ENCODE measurements at places on chromosomes 3 and 15.

- DNase-seq: no peak
Measured at GRCh38 chr3:177679568-177680471, 482.5 kb upstream of the TBL1XR1 start.

GRCh38 chr3:70546679-70547078 is 234.2 kb upstream of the MDFIC2 start:
- no peak for DNase-seq

- DNase-seq: no peak
Measured at GRCh38 chr15:85782064-85782463, 12.7 kb downstream of the KLHL25 start.

DNA sequence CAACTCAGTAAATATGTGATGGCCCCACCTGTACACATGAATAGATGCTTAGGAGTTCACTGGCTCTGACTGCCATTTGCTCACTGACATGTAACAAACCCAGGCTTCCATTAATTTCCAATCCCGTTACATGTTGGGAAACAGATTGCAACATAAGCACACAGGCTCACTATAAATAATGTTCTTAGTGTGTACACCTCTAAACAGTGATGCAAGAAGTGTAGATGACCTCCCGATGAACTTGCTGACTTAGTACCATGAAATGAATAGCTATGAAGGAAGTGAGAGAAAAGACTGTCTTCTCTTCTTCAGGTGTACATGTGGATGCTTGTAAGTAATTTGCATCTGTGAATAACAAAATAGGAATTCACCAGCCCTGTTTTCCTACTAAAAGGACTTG is 21.4 kb upstream of the FSIP1 start:
- no peak for DNase-seq

DNA sequence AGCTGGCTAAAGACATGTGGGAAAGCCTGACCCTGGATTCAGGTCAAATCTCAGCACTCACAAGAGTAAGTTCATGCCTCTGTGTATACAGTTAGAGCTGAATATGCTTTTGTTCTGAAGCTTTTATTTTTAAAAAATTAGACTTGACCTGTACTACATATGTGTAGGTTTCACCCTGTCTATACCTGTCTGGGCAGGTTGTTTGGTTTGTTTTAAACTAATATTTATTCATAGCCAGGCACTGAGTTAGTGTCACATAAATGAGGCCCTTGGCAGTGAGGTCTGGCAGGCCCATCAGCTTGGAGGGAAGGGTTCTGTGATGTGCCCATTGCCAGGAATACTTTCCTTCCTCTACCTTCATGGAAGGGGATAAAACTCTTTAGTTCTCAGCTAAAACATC is 1.9 kb downstream of the DNAJA4 start:
- DNase-seq: no peak

DNA sequence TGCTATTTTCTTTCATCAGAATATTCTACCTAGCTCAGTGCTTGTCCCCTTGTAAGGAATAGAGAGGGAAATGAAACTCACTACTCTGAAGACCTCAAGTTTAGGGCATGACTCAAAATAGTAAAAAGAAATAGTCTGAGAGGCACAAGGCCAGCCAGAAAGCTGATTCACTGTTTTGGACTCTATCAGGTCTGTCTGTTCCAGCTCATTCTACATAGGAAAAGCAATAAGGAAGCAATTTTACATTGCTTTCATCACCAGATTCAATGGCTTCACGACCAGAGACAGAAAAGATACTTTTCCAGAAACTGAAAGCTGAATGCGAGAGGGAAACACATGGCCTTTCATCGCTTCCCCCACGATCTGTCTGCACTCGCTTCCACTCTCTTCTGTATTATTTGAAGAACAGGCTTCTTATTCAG is 276.0 kb downstream of the GBE1 start:
- no peak for DNase-seq

- DNase-seq: no peak
Measured at GRCh38 chr15:77825252-77825542, 192.5 kb upstream of the LINGO1 start.

DNA sequence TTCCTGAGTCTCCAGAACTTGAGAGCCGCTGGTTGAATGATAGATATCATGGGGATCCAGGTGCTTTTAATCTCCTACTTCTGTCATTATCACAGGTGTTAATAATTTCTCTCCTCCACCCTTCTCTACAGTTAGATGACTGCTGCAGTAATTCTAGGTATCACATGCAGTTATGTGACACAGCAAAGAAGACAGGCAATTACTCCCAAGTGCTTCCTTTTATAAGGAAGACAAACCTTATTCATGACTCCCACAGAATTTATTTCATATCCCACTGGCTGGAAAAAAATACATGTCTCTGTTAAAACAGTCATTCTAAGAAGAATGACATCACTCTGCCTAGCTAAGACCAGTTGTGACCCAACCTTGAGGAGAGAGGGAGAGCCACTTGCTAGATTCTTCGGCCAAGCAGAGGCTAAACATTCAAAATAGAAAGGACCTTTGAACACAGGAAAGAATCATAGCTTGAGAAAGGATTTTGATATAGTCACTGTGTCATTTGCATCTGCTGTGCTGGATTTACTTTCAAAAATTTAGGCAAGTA is 500.6 kb downstream of the SI start:
- DNase-seq: no peak

- DNase-seq: no peak
Measured at GRCh38 chr15:52076889-52077781, 35.4 kb downstream of the BCL2L10 start.

DNA sequence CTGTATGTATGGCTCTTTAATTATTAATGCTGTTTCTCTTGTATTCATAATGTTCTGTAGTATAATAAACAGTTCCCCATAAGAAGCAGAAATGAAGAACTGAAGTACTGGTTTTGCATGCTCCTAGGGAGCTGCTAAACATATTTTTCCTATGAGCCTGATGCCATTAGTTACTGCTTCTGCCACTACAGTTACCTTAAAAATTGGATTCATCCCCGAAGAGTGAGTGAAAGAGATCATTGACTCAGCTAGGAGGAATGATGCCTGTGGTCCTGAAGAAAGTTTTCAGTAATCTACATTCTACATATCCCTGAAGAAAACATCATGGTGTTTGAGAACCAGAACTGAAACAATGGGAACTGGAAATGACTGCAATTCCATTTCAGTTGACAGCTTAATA is 37.1 kb upstream of the ST3GAL6 start:
- DNase-seq: no peak

DNA sequence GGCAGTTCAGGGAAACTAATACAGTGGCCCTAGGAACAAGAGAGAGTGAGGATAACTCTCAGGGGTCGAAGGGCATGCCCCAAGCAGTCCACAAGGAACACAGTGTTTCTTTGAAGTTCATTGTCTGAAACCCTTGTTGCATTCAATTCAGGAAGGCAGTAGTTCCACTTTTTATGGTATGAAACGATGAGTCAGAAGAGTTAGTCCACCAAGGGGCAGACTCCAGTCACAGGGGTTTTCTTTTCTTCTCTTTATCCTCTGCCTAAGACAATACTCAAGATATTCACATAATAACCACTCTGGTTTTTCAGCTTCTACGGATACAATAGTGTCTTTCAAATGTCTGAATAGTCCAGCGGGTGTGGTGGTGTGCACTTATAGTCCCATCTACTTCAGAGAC is 23.7 kb upstream of the TICRR start:
- no peak for DNase-seq

DNA sequence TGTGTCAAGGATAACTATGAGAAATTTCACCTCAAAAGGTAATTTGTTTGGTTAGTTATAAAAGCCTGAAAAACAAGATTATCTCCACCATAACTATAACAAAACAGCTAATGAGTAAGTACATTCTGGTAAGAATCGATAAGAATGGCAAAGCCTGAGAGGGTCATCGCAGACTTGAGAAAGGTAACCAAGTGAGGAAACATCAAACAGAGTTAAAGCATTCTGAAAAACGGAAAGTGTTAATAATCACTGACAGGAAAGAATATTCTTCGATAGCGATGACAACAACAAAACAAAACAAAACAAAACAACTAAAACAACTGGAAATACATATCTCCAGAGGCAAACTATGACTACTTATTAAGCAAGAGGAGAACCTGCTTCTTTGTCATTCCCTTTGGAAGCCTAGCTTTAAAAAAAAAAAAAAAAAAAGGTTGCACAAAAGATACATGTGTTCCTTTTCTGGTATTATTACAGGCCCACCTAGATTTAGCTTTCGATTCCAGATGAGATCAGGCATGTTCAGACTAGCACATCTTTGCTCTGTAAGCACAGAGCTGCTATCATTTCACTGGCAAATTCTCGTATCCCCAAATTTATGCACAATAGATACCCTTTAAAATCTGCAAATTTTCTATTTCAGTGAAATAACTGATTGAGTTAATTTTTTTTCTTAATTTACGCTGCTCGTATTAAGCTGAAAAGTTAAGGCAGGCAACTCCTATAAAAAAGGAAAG is 155.6 kb downstream of the TIGIT start:
- no peak for DNase-seq

- no peak for DNase-seq
Measured at GRCh38 chr3:129612534-129613366, 6.3 kb upstream of the PLXND1 start.

GRCh38 chr15:42727750-42728381 is 9.1 kb downstream of the CDAN1 start:
- DNase-seq: no peak

DNA sequence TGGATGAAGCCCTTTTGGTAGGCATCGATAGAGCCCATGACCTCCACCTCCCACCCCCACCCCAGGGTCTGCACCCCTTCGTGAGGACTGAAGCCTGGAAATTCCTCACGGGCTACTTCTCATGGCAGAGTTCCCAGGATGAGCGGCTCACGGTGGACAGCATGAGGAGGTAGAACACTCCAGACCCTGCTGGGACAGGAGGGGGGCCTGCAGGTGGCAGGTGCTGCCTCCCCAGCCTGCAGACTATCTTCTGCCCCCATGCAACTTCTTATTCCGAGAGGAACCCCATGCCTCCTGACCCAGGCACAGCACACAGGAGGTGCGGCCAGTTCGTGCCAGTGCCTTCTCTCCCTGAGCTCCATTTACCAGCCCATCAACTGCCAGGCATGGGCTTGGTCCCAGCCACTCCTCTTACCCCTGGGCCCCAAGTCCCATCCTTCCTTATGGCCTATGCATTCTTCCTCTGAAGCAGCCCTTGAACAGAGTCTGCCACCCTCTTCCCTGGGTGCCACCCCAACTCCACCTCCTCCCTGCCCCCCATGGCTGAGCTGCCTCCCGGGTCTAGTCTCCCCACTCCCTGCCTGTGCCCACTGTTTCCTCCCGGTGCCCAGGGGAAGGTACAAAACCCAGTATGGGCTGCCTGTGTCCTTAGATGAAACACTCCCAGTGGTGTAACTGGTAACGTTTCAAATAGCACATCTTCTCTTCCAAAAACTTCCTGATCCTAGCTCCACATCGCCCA is 8.4 kb downstream of the TBC1D21 start:
- DNase-seq: no peak

DNA sequence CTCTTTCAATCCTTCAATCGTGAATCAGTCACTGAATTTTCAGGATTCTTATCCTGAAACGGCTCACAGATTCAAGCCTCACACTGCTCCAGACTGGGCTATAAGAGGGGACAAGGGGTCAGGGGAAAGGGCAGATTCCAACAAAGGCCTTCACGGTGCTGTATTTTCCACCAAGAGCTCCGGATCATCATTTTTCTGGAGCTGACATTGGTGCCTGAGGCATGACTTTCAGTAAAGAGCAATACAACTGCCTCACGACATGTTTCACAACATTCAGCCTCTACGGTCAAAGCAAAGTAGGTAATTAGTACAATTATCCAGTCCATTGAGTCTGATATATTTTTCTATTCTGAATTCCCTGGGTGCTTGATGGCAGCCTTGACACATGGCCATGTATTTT is 185.0 kb upstream of the PRICKLE2 start:
- no peak for DNase-seq

- DNase-seq: no peak
Measured at GRCh38 chr3:108936924-108937689, 16.6 kb downstream of the GUCA1C start.

- no peak for DNase-seq
Measured at GRCh38 chr3:177338697-177339219, 141.5 kb upstream of the TBL1XR1 start.

DNA sequence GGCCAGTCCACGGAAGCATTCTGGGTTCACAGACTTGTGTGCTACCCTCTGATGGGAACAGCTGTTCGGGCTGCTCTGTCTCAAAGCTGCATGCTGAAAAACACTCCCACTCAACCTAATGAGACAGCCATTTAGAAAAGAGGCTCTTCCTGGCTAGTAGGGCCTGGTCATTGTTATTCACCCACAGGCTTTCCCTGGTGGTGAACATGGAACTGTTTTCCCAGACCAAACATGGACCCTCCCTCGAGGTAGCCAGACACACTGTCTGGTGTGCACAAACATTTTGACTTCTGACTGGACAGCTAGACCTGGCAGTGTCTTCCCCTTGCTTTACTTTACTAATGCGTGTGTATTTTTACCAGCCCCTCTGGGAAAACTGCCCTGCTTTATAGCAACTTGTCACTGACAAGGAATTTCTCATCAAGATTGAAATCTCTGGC is 39.0 kb downstream of the MECOM start:
- DNase-seq: no peak

- no peak for DNase-seq
Measured at GRCh38 chr3:122921791-122922651, 105.5 kb downstream of the SEMA5B start.

GRCh38 chr15:60928970-60929369 is 300.1 kb downstream of the RORA start:
- no peak for DNase-seq

- DNase-seq: no peak
Measured at GRCh38 chr15:52295421-52296001, at the start of gene MYO5C. TSS of gene MYO5C (minus strand) at chr15:52295804. CDS start at chr15:52295636, 168 bp downstream.

DNA sequence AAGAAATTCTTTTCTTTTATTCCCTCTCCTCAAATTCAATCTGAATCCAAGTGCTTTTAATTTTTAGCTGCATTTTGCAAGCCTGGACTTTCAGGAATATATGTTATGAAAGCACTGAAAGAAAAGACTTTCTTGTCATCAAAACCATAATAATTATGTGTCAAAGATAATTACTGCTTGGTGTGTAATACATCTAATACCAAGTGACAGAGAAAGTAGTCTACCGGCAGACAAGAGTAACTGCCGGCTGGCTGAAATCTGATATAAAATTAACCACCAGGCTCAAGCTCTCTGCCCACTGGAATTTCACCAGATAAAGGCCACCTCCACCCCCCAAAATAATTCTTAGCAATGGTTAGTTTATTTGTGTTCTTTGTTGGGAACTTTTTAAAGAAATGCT is 220.9 kb upstream of the CDIN1 start:
- DNase-seq: no peak

- DNase-seq: no peak
Measured at GRCh38 chr15:50909010-50909317, 481 bp downstream of the AP4E1 start.

DNA sequence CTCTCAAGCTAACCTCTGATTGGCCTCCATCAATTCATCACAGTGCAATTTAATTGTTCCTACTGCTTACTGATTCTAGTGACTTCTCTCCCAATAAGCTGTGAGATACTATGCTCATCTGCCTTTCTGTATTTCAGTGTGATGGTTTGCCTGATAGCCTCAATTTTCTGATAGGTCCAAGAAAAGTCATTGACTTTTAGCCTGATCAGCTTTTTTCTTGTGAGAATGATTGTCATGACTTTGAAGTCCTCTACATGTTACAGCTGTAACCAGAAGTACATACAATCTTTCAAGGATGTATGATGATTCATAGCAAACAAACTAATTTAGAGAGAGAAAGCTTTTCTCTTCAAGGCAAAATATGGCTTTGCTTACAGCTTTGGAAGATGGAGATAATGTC is 463.8 kb upstream of the CNTN3 start:
- no peak for DNase-seq

GRCh38 chr3:28291577-28291976 is 50.2 kb downstream of the CMC1 start:
- DNase-seq: no peak

GRCh38 chr15:74307827-74308811 is 59.3 kb downstream of the CYP11A1 start:
- DNase-seq: no peak
